ENCODE measurements at places on chromosomes 3 and 15. TPM values are rescaled to one million over a fixed set of nuclear protein-coding genes. Genes with fewer than 3 reads are reported as not detected.

DNA sequence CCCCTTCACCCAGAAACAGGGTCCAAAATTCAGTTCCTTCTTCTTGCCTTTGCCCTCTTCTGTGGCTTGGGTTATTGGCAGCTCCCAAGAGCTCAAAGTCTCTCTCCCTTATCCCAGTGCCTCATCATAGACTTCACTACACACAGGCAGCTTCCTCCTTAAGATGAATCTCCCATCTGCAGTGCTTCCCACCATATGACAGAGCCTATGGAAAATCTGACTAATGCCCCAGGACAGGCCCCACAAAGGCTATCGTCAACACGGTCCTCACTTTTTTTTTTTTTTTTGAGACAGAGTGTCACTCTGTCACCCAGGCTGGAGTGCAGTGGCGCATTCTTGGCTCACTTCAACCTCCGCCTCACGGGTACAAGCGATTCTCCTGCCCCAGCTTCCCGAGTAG is 194.1 kb downstream of the MEX3B start:
- H3K27me3 ChIP-seq = no peaks in the 10 kb centered on the region
- no peak for DNase-seq
- no peak overlapping the region for H3K4me3 ChIP-seq
- H3K4me1 ChIP-seq = no peaks in the 10 kb centered on the region

The CEP97 gene
- total RNA-seq = 5.9 TPM

The FSIP1 gene
- 0.69 TPM for total RNA-seq

The BBX gene
- 49.5 TPM for total RNA-seq

GRCh38 chr15:42921342-42921731 is 759 bp upstream of the TTBK2 start:
- peaks cover 14% of the 10 kb centered on the region for H3K4me1 ChIP-seq
- H3K4me3 ChIP-seq = peak overlapping the region; percentile 88
- H3K36me3 ChIP-seq = no peaks in the 10 kb centered on the region
- peak overlapping the region; percentile 93 for H3K27ac ChIP-seq
- H3K27me3 ChIP-seq = no peaks in the 10 kb centered on the region

DNA sequence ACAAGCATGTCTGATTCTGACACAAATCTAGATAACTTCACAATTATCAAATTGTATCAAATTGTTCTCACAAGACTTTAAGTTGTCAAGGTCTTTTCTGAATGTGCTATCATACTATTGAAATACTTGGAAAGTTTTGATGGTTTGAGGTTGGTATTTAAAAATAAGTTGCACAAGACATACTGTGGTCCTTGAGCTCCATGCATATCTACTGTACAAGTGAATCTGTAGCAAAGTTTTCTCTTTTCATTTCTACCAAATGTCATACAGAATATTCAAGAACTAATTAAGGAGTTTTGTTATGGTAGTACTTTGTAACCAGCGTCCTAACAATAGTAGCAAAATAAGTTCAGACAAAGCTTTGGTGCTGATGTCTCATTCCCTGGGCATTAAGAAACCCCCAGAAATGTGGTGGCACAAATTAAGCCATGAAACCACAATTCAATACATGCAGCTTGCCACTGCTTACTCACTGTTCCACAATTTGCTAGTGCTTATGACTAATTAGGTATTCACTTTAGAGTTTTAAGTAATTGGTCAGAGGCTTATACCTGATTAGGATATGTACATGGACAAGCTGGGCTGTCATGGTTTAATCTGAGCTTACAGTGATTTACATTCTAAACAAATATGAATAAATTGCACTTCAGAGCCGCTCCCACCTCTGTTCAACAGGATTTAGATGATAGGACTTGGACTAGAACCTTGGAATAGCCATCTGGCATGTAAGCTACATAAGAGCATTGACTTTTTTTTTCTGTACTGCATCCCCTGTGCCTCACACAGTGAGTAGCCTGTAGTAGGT is 8.8 kb downstream of the TBC1D23 start:
- no peak for DNase-seq
- H3K4me3 ChIP-seq = no peak overlapping the region
- H3K4me1 ChIP-seq = peaks cover 46% of the 10 kb centered on the region
- no peaks in the 10 kb centered on the region for H3K36me3 ChIP-seq
- no peak overlapping the region for H3K27ac ChIP-seq

GRCh38 chr15:69980341-69981059 is 117.2 kb downstream of the TLE3 start:
- H3K4me3 ChIP-seq = no peak overlapping the region
- no peaks in the 10 kb centered on the region for H3K36me3 ChIP-seq
- H3K27me3 ChIP-seq = peaks cover 3% of the 10 kb centered on the region
- no peaks in the 10 kb centered on the region for H3K4me1 ChIP-seq
- H3K27ac ChIP-seq = no peak overlapping the region
- no peak for DNase-seq

DNA sequence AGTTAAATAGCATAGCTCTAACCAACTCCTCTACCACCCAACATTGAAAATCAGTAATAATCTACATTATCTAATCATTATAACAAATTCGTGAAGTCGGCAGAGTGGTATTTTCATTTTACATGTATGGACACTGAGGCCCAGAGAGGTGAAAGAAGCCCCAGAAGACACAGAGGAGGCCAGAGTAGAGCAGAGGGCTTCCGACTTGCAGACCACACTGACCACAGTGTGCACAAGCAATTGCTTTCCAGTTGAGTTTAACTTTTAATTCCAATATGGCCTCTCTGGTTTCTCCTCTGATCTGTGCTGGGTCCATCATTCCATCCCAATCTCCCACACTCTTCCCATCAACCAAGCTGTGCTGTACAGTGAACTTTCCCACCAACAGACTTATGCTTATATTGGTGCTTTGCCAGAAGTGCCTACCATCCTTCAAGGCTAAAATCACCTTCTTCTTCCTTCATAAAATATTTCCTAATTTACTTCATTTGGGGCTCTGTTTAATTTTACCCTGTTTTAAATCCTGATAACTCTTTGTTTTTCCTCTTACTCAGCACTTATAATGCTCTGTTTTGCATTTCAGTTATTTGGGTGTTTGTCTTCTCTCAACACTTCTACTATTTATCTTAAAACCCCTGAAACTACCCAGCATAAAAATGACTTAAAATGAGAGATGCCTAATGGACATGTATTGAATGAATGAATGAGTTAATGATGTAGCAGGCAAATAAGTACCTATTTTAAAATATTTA is 81.8 kb upstream of the TNFSF10 start:
- H3K4me1 ChIP-seq = no peaks in the 10 kb centered on the region
- H3K27me3 ChIP-seq = no peaks in the 10 kb centered on the region
- no peak overlapping the region for H3K27ac ChIP-seq
- H3K36me3 ChIP-seq = no peaks in the 10 kb centered on the region

GRCh38 chr3:143137435-143138036 is 18.0 kb downstream of the CHST2 start:
- H3K36me3 ChIP-seq = no peaks in the 10 kb centered on the region
- peaks cover 3% of the 10 kb centered on the region for H3K4me1 ChIP-seq
- H3K27ac ChIP-seq = no peak overlapping the region
- DNase-seq = no peak

GRCh38 chr3:20222274-20222673 is 36.3 kb upstream of the SGO1 start:
- no peaks in the 10 kb centered on the region for H3K27me3 ChIP-seq
- no peak overlapping the region for H3K4me3 ChIP-seq
- no peaks in the 10 kb centered on the region for H3K36me3 ChIP-seq
- no peaks in the 10 kb centered on the region for H3K4me1 ChIP-seq

DNA sequence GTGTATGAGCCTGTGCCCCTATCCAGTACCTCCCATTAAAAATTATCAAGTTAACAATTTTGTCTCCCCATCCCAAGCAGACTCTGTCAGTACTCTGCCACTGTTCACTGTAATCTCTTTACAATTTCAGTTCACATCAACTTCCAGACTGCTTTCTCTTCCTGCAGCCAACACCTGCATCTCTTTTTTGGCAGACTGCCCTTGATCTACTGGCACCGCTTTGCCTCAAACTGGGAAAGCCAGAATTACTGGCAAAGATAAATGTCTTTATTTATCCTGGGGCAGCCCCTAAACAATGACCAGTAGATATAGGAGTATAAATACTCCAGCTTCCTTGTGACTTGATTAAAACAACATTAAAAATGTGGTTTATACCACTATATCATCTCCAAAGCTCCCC is 494.1 kb downstream of the ZNF385D start:
- H3K27ac ChIP-seq = no peak overlapping the region
- H3K4me3 ChIP-seq = no peak overlapping the region
- peaks cover 6% of the 10 kb centered on the region for H3K4me1 ChIP-seq
- no peak for DNase-seq
- no peaks in the 10 kb centered on the region for H3K36me3 ChIP-seq

The HIGD2B gene
- not detected for total RNA-seq

- H3K36me3 ChIP-seq = no peaks in the 10 kb centered on the region
- no peak overlapping the region for H3K4me3 ChIP-seq
- no peak overlapping the region for H3K27ac ChIP-seq
- H3K4me1 ChIP-seq = peaks cover 85% of the 10 kb centered on the region
These were observed 33.7 kb downstream of the ST6GAL1 start for GRCh38 chr3:186964071-186964470.

The ADAMTS17 gene
- 1.9 TPM for total RNA-seq

GRCh38 chr15:84883466-84883865 is 996 bp upstream of the SLC28A1 start:
- no peaks in the 10 kb centered on the region for H3K36me3 ChIP-seq
- no peak overlapping the region for H3K4me3 ChIP-seq
- no peaks in the 10 kb centered on the region for H3K27me3 ChIP-seq
- H3K27ac ChIP-seq = no peak overlapping the region
- DNase-seq = no peak

The IL5RA gene
- total RNA-seq = 0.40 TPM

- DNase-seq = no peak
- peaks cover 11% of the 10 kb centered on the region for H3K4me1 ChIP-seq
- H3K36me3 ChIP-seq = no peaks in the 10 kb centered on the region
- H3K27me3 ChIP-seq = peaks cover 5% of the 10 kb centered on the region
- no peak overlapping the region for H3K27ac ChIP-seq
These were observed 211.2 kb upstream of the TLE3 start for GRCh38 chr15:70308735-70309434.

The AMIGO3 gene
- total RNA-seq = not detected

DNA sequence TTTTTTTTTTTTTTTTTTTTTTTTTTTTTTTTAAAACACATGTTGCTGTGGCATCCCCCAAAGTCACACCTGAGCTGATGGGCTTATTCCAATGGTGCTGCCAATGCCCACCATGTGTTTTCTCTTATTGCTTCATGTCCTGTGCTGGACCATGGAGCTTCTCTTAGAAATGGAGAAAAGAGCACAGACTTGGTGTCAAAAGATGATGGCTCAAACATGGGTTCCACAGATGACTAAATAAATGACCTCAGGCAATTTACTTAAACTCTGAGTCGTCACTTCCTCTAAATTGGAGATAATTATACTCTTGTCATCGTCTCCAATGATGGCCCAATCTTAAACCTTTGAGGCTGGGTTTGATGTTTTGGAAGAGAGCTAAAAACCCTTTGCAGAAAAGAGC is 28.1 kb downstream of the CHST2 start:
- DNase-seq = no peak
- H3K27ac ChIP-seq = no peak overlapping the region
- H3K36me3 ChIP-seq = no peaks in the 10 kb centered on the region
- H3K4me1 ChIP-seq = no peaks in the 10 kb centered on the region

DNA sequence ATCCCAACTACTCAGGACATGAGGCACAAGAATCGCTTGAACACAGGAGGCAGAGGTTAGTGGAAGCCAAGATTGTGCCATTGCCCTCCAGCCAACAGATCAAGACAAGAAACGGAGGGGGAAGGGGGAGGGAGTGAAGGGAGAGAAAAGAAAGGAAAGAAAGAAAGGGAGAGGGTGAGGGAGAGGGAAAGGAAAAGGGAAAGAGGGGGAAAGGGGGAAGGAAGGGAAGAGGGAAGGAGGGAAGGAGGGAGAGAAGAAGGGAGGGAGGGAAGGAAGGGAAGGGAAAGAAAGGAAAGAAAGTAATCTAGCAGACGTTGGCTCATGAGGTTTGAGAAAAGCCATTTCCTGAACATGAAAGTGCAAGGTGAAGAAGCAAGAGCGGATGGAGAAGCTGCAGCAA is 53.1 kb upstream of the SETMAR start:
- no peaks in the 10 kb centered on the region for H3K27me3 ChIP-seq
- H3K4me1 ChIP-seq = no peaks in the 10 kb centered on the region
- no peak overlapping the region for H3K27ac ChIP-seq

The USP3 gene
- 14.7 TPM for total RNA-seq

All from heart left ventricle (tissue), 16 donors.